ENCODE measurements at places on chromosomes 6 and 20.

- no peak for DNase-seq
Measured at GRCh38 chr20:9323622-9324021, 190.8 kb upstream of the LAMP5 start.

GRCh38 chr20:1657556-1658334 is at the start of gene SIRPG:
Gene SIRPG, minus strand, starts transcription at chr20:1657779. Its CDS starts 65 bp downstream, at chr20:1657714.
- no peak for DNase-seq

GRCh38 chr20:17273717-17274116 is 46.9 kb downstream of the PCSK2 start:
- no peak for DNase-seq

- no peak for DNase-seq
Measured at GRCh38 chr6:111862314-111862713, 10.9 kb downstream of the FYN start.

GRCh38 chr6:94636780-94637385 is 940.5 kb upstream of the MANEA start:
- DNase-seq: no peak

- DNase-seq: no peak
Measured at GRCh38 chr6:53879608-53880007, 84.8 kb downstream of the LRRC1 start.

GRCh38 chr6:91716361-91716760 is 1129.5 kb upstream of the MAP3K7 start:
- no peak for DNase-seq

GRCh38 chr6:19067165-19067564 is 680.0 kb downstream of the RNF144B start:
- DNase-seq: no peak

- DNase-seq: no peak
Measured at GRCh38 chr6:28565823-28566526, 40.3 kb downstream of the GPX5 start.

GRCh38 chr6:150975136-150975535 is 109.6 kb downstream of the MTHFD1L start:
- DNase-seq: no peak

DNA sequence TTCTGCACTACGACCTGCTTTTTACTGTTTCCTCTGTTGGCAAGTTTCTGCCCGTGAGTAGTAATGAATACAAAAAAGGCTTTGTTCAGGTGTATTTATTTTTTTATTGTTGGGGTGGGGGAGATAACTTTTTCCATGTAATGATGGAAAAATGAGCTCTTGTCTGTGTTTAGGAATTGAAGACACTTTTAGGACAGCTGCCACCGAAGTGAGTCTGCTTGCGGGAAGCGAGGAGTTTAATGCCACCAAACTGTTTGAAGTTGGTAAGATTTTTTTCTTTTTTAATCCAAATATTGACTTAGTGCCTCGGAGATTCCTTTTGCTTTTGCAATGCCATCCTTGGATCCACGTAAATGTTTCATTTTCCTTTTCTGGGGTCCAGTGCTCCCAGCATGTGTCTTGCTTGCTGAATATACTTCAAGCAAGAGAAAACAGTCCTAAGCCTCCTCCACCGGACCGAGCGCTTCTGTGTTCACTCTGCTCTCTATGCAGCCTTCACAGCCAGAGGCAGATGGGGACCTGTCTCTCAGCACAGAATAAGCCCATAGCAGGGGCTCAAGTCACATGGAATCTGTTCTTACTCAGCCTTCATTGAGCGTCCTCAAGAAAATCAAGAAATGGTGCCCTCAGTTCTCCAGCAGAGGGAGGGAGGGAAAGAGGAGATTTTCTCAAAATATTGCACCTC is 71.3 kb downstream of the ISM1 start:
- no peak for DNase-seq

DNA sequence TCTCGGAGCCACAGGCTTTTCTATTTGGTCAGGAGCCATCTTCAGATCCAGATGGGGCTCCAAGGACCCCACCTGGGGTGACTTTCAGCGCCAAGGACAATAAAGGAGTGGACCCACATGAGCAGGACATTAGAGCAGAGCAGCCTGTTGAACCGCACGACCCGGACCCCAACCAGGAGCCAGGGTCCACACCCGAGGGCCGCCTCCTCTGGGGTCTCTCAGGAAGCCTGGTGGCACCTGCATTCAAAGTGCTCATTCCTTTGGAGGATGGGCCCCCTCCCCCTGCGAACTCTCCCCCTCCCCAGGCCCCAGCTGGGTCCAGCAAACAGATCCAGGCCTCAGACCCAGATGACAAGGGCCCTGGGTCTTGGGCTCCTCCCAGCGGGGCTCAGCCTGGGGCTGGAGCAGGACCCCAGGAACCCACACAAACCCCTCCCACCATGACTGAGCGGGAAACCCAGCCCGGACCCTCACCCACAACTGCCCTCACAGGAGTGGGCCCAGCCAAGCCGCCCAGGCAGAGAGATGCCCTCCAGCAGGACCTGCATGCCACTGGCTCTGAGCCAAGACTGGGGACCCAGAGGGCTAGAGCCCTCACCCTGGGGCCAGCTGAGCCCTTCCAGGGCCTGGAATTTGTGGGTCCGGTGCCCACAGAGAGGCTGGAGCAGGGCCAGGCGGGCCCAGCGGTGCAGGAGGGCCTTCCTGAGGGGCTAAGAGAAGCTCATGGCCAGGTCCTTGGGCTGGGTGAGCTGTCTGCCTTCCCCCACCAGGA is 23.9 kb downstream of the RAB44 start:
- DNase-seq: no peak

DNA sequence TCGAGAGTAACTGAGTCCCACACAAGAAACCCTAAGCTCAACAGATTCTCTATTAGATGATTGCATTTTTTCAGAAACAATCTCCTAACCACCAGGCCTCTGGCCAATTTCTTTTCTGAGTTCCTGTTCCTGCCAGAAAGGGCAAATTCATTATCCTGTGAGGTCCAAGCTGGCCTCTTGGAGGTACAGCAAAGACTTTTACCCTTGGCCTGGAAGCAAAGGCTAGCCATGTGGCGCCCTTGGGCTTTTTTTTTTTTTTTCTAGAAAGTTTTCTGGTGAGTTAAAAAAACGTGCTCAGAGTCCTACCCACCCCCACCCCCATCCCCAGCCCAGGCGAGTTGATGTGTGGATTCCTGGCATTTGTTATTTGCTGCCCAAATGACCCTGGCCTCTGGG is 59.0 kb upstream of the EEF1A1 start:
- peak; percentile 92 for DNase-seq

DNA sequence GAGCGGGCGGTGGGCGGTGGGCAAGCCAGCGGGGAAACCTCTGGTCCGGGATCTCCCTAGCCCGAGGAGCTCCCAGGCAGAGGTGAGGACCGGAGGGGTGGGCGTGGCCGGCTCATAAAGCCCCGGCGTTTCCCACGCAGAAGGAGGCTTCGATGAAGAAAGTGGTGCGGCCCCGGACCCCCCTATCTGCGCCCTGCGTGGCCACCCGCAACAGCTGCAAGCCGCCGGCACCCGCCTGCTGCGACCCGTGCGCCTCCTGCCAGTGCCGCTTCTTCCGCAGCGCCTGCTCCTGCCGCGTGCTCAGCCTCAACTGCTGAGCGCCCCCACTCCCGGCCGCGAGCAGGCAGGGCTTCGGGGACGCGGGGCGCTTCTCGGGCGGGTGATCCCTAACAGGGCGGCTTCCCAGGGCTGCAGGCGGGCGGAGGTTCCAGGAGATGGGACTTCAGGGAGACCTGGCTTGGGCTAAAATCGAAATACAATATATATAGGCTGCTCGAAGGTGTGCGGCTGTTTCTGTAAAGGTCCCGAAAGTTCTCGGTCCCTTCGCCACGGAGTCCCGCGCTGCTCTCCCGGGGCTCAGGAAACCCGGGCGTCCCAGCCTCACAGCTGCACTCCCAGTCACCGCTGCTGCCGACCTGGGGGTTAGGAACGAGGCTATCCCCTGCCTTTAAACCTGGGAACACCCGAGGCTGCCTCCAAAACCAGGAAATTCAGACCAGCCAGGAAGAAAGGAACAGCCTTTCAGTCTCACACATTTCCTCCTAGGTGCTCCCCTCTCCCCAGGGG is 27.8 kb downstream of the ASIP start:
- DNase-seq: no peak

GRCh38 chr6:1607516-1608221 is 2.0 kb upstream of the FOXC1 start:
- DNase-seq: no peak

GRCh38 chr6:52590152-52590891 is 13.5 kb upstream of the TRAM2 start:
- DNase-seq: peak; percentile 75

DNA sequence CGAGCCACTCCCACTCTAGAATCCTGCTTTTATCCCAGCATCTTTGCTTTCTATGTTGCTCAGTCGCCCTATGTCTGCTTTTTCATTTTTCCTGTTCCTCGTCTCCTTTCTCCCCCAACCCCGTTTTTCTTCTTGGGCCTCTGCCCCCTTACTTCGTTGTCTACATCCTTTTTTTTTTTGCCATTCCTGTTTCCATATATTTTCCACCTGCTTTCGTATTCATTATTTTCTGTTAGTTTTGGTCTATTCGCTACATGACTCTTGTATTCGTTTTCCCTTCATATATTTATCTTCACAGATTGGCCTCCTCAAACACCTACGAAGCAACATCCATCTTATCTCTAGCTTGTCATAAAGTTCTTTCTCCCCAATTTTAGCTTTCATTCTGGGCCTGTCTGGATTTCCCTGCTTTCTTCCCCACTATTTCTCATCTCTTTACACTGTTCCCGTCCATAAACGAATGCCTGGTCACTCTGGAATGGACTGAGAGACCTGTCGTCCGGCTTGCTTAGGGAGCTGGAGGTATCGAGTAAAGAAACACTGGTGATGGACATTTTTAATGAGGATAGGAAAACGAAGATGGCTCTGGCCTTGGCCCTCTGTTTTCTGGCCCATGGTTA is 915 bp downstream of the PRRC2A start:
- DNase-seq: no peak

- DNase-seq: no peak
Measured at GRCh38 chr6:79796197-79796596, 151.2 kb downstream of the ELOVL4 start.

DNA sequence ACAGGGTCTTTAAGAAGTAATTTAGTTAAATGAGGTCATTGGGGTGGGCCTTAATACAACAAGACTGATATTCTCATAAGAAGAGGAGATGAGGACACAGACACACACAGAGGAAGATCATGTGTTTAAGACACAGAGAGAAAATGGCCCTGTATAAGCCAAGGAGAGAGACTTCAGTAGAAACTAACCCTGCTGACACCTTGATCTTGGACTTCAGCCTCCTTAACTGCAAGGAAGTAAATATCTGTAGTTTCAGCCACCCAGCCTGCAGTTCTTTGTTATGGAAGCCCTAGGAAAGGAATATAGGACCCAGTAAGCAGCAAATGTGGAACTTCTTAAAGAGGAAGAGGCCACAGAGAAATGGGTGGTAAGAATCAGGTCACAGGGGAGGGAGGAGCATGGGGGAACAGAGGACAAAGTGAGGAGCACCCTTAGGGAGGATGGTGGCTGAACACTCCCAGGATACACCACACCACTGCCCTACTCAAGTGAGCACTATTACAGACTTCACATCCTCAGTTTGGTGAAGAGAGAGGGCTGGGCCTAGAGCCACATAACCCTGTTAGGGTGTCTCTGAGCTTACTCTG is 762 bp downstream of the SIRPB1 start:
- no peak for DNase-seq

- no peak for DNase-seq
Measured at GRCh38 chr6:132973514-132973993, 159.2 kb downstream of the RPS12 start.

DNA sequence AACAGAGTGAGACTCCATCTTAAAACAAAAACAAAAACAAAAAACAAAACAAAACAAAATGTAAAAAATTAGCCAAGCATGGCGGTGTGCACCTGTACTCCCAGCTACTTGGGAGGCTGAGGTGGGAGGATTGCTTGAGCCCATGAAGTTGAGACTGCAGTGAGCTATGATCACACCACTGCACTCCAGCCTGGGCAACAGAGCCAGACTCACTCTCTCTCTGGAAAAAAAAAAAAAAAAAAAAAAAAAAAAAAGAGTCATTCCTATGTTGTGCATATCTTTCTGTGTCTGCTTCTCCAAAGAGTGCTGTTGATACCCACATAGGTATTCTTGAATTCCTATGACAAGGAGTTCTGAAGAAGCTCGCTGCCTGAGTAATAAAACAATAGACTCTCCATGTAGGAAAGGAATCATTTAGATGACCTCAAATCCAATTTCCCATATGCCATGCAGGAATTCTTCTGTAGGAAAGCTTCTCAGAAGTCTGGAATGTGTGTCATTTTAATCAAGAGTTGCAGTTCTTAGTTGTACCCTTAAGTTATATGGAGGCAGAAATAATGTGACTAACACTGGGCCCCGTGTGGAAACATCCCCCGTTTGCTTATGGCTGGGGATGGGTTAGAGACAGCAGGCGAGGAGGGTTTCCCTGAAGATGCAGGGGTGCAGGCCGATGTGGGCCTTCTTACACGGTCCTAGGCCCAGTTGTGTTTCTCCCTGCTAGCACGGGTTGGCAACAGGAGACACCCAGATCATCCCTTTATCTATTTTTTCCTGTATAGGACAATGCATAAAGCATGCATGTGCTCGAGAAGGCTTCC is 79.4 kb downstream of the ZDHHC14 start:
- DNase-seq: peak; percentile 71

DNA sequence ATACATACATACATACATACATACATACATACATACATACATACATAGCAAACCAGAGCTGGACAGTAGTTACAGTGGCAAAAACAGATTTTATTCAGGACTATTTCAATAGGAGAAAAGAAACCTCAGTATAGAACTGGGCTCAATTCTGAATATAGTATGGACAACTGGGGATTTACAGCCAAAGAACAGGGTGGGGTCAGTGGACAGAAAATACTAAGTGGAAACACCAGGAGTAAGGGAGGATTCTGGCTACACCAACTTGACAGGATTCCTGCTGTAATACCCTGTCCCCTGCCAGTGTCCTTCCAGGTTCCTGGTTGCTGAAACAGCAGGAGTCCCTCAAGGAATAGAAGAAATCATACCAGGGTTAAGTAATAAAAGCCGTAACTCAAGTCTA is 293.1 kb downstream of the SLC35F1 start:
- DNase-seq: no peak

- DNase-seq: peak; percentile 1
Measured at GRCh38 chr6:40477246-40478126, 109.7 kb downstream of the LRFN2 start.

DNA sequence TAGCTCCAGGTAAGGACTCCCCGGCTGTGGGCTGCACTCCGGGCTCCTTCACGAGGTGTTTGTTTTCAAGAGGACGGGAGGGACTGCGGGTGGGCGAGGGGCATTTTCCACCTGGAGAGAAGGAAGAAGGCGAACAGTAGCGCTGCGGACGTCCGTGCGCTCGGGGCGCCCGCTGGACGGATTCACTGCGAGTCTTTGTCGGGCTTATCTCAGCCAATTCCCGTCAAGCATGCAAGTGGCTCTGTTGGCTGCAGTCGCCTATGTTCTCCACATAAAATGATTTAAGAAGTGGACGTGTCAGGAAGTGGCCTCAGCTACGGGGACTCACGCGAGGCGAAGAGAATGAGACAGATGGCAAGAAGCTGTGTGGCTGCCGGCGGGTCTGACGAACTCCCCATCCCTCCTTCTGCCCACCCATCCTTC is 332 bp downstream of the GRIK2 start:
- DNase-seq: peak; percentile 60

GRCh38 chr6:46468403-46469010 is 22.7 kb downstream of the RCAN2 start:
- peak; percentile 14 for DNase-seq

GRCh38 chr6:114312931-114313330 is 29.9 kb downstream of the HS3ST5 start:
- DNase-seq: no peak

- peak; percentile 30 for DNase-seq
Measured at GRCh38 chr6:14211562-14211942, 94.0 kb downstream of the CD83 start.

GRCh38 chr20:64072498-64073063 is 6.7 kb downstream of the RGS19 start:
- DNase-seq: no peak

- DNase-seq: no peak
Measured at GRCh38 chr6:53691252-53691651, 25.7 kb upstream of the KLHL31 start.
